Adipocyte (in vitro differentiated cells): ENCODE measurements at places on chromosomes 4 and X.

DNA sequence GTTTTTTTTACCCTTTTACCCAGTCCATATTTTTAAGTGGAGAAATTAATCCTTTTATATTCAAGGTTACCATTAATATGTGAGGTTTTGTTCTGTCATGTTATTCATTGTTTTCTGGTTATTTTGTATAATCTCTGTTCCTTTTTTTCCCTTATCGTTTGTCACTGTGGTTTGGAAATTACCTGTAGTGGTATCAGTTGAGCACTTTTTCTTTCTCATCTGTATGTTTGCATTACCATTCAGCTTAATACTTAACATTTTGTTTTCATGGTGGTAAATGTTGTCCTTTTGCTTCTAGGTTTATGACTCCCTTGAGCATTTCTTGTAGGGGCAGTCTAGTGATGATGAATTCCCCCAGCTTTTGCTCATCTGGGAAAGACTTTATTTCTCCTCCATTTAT, 6.6 kb downstream of the ETDC start:
- no peak for DNase-seq

DNA sequence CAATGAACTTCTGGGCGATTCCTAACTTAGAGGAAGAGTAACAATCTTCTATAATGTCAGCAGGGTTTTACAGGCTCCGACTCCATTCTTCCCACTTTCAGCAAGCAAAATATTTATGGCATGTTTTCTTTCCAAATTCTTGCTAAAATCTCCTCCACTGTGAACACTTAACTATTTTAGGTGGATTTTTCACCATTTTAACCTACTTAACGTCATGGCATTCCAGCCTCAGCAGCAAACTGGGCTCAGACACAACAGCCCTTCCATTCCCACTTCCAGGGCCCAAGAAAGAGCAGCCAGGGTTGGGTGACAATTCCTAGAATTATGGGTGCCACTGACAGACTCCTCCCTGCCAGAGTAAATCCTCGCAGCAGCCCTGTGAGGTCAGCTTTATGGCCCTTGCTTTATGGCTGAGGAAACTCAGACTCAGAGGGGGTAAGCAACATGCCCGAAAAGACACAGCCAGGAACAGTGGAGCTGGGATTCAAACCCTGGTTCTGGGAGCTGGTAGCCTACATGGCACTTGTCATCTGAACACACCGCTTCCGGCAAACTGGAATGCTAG, 112.8 kb upstream of the MAP3K15 start:
- DNase-seq, result peak; percentile 41

DNA sequence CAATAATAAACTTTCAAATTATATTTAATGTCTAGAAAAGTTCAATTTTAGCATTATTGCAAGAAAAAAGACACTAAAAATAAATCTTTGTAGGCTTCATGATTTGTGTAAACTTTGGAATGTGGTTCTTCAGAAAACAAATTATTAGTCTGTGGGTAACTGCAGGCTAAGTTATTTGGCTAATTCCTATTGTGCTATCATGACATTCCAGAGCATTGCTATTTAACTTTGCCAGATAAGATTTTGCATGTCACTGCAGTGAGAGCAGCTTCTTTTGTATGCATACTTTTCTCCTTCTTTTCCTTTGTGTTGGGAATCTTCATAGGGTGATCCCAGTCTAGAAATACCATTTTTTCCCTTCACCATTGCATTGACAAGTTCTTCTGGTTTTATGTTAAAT, 130.0 kb downstream of the AWAT2 start:
- DNase-seq, result no peak

- no peak for DNase-seq
These were observed 261.6 kb upstream of the STS start for GRCh38 chrX:6885909-6886308.

DNA sequence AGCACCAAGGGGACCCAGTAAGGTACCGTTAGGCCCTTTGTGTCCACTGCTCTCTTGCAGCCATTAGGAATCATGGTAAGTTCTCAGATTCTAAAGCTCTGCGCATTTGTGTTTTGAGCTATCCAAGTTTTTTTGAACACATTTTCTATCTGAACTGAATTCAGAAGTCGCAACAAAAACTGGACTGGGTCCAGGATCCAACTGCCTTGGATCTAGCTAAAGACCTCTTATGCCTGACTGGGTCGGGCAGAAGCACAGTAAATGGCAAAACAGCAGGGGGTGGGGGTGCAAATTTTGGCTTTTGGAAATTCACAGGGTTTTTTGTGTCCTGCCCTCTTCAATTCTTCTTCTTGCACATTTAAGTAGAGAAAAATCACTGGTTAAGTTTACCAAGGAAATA, 30.0 kb downstream of the RCHY1 start:
- no peak for DNase-seq

DNA sequence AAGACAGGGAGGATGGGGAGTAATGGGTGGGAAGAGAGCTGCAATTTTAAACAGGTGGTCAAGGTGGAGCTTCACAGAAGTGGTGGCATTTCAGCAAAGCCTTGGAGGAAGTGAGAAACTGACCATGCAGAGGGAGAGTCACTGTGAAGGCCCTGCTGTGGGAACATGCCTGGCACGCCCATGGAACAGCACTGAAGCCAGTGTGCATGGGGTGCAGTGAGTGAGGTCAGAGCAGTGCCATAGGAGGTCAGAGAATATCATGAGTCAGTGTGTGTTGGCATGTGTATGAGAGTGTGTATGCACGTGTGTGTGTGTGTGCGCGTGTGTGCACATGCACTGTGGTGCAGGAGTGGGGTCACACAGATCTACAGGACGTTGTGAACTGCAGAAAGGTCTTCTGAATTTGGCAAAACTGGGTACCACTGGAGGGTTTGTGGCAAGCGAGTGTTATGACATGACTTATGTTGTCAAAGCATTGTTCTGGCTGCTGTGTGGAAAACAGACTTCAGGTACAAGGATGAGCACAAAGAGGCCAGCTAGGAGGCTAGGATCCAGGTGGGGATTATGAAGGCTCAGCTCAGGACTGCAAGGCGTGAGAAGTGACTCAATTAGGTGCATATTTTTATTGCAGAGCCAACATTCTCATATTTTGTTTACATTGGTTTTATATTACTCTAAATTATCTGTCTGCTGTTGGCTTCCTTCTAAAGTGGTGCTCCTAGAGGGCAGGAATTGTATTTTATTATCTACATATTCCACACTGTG, 34.0 kb downstream of the ZNF827 start:
- DNase-seq, result no peak

GRCh38 chrX:154026136-154027021, 6.7 kb upstream of the IRAK1 start:
- DNase-seq, result no peak

GRCh38 chr4:22500128-22500611, 15.7 kb downstream of the ADGRA3 start:
- no peak for DNase-seq

DNA sequence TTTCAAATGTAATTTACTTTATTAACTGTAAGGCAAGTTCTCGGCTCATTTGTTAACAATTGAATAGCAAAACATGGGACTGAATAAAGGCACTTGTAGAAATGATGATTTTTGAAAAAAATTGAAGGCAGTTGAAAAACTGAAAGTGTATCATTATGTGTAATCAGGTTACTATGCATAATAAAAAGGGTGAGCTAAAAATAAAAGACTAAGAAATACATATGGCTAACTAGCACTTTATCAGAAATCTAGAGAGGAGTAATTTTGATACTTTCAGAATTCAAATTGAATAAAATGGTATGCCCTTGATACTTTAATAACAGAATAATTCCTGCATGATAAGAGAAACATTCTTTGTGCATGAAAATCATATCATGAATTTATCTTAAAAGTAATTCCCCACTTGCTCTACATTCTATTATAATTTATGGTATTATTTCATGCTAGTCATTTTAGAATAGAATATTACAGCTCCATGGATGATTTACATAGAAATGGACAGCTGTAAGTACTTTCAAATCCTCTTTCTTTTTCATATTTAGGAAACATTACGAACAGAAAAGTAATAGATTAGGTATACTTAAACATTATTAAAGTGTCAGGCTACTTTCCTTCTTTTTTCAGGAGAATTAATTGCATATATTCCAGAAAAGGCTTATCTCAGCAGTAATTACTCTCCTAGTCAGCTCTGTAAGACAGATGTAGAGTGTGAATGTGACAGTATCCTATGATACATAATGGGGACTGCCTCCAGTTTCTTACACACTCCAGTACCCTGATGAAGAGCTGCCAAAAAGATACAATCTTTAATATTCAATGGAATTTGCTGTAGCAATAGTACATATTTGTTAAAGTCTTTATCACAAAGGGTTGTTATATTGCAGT, 697.3 kb downstream of the CCSER1 start:
- no peak for DNase-seq

DNA sequence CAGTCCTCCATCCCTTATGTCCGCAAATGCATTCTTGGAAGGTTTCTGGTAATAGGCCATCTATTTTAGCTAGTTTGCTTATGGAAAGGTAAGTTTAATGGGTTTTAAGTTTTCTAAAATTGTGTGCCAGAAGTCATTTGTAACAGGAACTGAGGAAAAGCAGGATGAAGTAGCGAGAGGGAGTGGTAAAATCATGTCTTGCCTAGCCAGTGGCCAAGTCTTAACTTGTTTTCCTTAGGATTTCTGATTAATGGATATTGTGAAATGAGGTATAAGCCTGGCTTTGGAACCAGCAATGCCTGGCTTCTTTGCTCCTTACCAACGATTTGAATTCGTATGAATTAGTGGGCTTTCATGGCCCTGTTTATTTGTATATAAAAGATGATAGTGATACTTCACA, 7.3 kb downstream of the SEC24B start:
- DNase-seq, result peak; percentile 43

- DNase-seq, result no peak
These were observed 100.5 kb downstream of the PRDM5 start for GRCh38 chr4:120821977-120822376.

- DNase-seq, result no peak
These were observed 1928.9 kb upstream of the IGFBP7 start for GRCh38 chr4:59039046-59039445.

DNA sequence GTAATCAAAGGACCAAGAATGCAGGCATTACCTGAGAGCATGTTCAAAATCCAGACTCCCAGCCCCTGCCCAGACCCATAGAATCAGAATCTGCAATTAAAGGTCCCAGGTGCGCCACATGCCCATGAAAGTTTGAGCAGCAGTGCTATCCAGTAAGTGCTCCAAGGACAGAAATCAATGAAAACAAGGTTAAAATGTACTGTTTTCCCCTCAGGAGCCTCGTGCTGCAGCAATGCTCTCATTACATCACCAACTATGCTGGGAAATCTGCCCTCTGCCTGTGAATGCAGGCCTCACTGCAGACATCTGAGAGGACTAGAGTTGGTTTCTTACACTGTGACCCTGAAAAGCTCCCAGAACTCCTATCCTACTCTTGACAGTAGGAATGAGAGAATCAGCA, 21.1 kb downstream of the ANXA5 start:
- peak; percentile 73 for DNase-seq

GRCh38 chr4:107120661-107121060, 84.5 kb upstream of the DKK2 start:
- no peak for DNase-seq

DNA sequence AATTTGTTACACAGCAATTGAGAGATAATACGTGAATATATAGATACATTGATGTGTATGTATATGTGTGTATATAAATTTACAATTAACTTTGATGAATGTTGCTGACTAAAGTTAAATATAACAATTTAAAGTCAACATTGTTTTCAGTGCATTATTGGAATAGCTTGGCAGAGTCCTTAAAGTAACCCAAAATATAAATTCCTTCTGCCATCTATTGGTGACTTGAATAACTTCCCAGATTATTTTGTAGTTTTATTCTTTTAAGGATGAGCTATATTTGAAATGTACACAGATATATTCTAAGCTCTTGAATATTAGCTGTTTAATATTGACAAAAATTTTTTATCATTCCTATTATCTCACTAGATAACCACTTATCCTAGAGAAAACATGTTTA, 298.2 kb upstream of the FSTL5 start:
- peak; percentile 53 for DNase-seq

- no peak for DNase-seq
These were observed 59.7 kb downstream of the SORCS2 start for GRCh38 chr4:7252051-7252450.

DNA sequence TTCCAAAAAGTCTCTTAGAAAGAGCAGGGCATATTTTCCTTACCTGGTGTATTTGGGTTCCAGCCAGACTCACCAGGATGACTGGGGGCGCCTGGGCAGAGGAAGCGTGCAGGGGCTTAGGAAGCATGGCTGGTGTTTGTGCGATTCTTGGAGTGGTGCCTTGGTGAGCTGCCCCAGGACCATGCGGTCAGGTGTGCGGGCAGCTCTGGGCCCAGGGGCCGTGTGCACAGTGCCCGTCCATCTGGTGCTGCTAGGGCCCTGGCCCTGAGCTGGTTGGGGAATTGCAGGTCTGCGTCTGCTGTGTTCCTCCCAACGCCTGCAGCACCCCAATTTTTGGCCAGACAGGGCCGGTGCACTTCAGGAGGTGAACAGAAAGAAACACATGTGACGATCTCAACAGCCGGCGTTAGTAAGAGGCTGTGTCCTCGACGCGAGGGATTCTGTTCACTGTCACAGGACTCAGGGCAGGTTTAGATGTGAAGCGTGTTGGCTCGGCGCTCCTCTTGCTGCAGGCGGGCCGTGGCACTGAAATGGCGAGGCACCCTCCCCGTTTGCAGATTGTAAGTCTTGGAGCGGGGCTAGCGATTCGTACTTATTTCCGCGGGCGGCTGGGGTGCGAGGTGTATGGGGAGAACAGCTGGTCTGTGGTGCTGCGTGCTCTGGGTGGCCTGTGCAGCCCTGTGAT, 15.2 kb downstream of the RGS12 start:
- no peak for DNase-seq
